ENCODE measurements at places on chromosomes 2 and 18.

DNA sequence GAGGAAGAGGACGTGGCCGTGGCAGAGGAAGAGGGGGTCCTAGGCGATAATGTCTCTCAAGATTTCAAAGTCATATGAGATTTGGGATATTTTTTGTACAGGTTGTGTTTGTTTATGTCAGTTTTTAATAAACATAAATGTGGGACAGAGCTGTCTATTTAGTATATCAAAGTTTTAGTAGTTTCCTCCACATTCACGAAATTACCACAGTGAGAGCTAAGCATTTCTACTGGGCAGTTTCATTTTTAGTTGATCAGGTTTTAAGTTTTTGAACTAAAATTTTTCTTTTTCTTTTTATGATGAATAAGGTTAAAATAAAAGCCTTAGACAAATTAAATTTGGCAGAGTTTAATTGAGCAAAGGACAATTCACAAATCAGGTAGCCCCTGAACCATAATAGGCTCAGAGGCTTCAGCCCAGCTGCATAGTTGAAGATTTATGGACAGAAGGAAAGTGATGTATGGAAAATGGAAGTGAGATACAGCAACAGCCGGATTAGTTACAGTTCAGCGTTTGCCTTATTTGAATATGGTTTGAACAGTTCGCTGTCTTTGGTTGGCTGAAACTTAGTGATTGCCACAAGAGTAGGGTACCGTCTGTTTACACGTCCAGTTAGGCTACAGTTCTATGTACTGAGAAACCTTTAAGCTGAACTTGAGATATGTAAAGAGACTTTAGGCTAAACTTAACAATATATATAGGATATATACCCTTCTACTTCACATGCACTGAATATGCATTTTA is 17.1 kb downstream of the SNRPD1 start:
- no peak for DNase-seq

GRCh38 chr18:49658823-49659404 is 97.1 kb downstream of the LIPG start:
- no peak for DNase-seq

GRCh38 chr2:71933467-71934319 is 214.0 kb downstream of the CYP26B1 start:
- peak; percentile 21 for DNase-seq

- DNase-seq: peak; percentile 30
Observed at GRCh38 chr2:150211164-150211631, 276.3 kb downstream of the RND3 start.

DNA sequence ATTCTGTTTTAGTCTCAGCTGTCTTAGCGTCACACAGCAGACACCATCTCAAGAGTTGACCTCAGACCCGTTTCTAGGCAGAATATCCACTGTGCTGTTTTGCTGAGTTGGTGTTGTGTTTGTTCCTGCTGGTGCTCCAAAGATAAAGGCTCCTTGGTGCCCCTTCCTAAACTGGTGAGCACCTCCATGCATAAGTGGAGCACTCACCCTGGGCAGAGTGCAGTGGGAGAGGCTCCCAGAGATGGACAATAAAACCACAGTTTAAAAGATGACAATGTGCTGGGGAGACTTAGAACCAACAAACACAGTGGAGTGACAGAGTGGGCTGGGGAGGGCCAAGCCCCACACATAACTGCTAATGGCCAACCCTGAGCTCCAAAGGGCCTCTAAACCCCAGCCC is 271.1 kb downstream of the PHLPP1 start:
- DNase-seq: no peak

GRCh38 chr2:126244937-126245336 is 411.0 kb upstream of the GYPC start:
- no peak for DNase-seq

DNA sequence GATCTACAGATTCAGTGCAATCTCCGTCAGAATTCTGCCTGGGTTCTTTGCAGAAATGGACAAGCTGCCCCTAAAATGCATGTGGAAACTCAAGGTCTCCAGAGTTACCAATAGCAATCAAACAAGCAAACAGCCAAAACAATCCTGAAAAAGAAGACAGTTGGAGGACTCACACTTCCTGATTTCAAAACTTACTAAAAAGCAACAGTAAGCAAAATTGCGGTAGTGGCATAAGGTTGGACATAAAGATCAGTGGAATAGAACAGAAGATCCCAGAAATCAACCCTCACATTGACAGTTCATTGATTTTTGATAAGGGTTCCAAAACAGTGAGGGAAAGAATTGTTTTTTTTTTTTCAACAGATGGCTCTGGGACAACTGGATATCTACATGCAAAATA is 59.7 kb downstream of the NPPC start:
- DNase-seq: no peak

GRCh38 chr18:10414293-10414842 is 40.1 kb upstream of the APCDD1 start:
- no peak for DNase-seq

DNA sequence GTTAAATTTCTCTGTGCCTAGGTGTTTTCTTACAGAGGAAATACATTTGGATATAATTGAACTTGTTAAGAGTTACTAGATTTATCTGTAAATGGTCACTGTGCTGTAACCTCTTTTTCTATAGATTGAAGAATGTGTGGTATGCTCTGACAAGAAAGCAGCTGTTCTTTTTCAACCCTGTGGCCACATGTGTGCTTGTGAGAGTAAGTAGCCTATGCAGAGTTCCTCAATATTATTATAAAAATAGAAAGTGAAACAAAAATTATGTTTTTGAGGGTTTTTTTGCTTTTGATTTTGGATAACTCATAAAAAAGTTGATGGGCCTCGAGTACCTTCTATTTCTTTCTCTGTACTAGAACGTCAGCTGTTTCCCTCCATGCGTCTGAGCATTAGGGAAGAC is 112.4 kb downstream of the MIB1 start:
- no peak for DNase-seq

Data from astrocyte of the hippocampus (primary cell).